ENCODE measurements at places on chromosomes 2 and 18.

DNA sequence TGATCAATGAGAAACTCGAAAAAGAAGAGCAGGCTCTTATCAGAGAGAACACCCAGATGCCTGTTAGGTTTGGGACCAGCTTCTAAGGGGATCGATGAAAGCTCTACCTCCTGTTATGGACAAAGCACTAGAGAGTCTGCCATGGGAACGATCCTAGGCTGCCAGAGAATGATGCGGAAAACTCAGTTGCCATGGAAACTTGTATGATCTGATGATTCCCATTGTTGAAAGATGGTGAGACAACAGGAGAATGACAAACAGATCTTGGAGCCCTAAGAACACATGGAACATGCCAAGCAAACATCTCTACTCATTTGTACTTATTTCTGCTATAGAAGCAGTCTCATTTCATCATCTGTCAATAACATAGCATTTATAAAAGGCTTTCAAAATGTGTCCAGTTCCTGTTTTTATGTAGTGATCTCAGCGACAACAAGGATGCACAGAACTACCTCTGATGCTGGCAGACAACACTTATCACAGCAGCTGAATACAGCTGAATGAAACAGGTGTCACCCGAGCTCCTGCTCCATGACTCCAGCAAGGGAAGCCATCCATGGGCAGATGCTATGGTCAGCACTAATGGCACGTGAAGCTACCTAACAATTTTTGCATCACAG, 59.6 kb downstream of the NCKAP5 start:
- no peak for DNase-seq

DNA sequence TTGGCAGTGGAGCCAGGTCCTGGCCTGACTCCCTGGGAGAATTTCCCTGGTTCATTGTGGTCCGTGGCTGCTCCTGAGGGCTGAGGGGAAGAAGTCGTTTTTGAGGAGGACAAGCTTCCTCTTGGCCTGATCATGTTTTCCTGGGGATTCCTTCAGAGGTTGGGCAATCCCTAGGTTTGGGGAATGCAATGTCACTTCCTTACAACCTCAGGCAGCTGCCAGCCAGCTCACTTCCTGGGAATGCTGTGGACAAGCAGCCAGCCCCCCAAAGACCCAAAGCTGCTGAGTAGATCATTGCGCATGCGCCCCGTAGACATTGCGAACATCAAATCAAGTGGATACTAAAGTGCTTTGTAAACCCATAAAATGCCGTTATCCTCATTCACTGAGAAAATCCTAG, 7.7 kb upstream of the DNMT3A start:
- no peak for DNase-seq

DNA sequence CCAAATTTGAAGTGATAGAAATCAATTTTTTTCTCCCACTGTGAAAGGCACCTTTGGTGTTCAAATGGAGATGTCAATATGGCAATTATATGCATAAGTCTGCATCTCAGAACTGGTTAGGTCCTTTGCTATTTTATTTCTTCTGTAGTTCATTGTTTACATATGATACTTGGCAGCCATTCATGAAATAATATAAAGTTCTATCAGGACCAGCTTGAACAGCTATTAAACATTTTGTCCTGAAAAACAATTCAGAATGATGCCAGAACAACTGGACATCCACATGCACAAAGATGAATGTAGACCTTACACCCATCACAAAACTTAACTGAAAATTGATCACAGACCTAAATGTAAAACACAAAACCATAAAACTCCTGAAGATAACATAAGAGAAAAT, 41.8 kb upstream of the ARHGAP28 start:
- DNase-seq = no peak

- no peak for DNase-seq
These were observed 20.8 kb downstream of the FAM171B start for GRCh38 chr2:186714611-186715010.

Data from coronary artery (tissue), 2 donors.